ENCODE measurements at places on chromosomes 6 and 20. TPM values are rescaled to one million over a fixed set of nuclear protein-coding genes. Genes with fewer than 3 reads are reported as not detected.

- no peak for DNase-seq
These were observed 125.2 kb downstream of the HIVEP2 start for GRCh38 chr6:142819603-142820337.

DNA sequence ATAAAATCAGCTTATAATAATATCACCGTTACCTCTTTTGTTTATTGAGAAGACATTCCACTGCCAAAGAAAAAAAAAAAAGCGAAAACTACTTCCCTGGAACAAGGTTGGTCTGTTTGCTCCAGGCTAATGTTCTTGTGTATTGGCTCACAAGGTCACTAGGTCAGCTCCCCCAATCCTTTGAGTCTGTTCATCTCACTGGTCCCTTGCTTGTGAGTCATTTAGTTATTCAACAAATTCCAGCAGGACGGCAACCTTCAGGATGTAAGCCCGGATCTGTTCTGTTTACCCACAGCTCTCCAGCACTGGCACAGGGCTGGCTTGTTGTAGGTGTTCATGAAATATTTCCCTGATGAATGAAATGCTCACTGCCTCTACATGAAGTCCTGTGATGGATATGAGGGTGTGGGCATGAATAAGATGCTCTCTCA lies 3.3 kb downstream of the ARHGAP40 start:
- DNase-seq = no peak

- no peak for DNase-seq
These were observed 288.2 kb downstream of the CENPW start for GRCh38 chr6:126628125-126628524.

DNA sequence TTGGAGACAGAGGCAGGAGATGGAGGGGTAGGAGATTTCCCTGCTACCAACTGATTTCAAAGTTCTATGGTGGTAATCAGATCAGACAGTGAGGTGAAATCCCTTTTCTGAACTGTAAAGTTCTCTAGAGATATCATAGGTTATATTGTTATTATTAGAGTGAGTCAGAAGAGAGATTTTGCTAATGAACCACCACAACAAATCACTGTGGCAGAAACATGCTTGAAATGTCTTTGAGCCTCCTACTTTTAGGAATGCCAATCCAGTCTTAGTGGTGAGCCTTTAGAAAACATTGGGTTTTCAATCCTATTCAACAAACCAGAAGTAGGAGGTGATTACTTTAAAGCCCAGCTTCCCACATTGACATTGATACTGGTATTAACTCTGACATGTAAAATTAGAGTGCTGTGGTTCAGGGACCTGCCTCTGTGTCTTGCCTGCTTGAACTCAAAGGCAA lies 136.7 kb upstream of the CNR1 start:
- DNase-seq = no peak

- DNase-seq = no peak
These were observed 35.3 kb downstream of the HM13 start for GRCh38 chr20:31549513-31549880.

- DNase-seq = no peak
These were observed 111.9 kb downstream of the FAM83B start for GRCh38 chr6:54958446-54958845.

- no peak for DNase-seq
These were observed 20.7 kb downstream of the FOXO3 start for GRCh38 chr6:108581237-108581931.

DNA sequence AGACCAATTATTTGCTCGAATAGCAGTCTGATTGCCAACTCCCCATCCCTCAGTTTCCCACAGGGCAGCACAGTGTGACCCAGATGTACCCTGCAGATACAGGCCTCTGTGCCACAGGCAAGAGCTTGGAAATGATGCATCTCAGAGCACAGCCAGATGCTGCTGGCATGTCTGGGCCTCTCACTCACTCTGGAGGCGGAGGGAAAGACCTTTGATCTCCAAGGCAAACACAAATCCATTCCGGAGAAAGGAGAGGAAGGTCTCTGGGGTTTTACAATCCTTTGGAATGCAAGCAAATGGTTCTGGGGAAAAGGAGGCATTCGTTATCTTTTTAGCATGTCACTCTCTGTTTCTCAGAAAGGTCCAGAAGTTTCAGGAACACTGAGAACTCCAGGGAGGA lies 74.2 kb downstream of the RIOK1 start:
- peak; percentile 61 for DNase-seq

DNA sequence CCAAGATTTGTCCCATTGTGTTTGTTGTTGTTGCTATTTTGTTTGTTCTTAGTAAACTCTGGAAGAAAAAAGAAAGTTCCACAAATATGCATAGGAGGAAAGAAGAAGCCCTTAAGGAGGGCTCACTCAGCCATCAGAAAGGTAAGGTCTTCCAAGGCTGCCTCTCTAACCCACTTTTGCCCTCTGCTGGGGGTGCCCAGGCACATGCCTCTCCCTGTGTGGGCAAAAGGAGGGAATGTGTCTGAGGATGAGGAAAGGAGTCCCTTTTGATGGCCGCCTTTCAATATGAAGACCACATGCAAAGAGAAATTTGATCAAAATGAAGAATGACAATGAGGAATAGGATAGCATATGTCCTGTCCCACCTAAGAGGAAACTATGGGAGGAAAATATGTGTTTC lies 248.2 kb upstream of the POU3F2 start:
- no peak for DNase-seq

DNA sequence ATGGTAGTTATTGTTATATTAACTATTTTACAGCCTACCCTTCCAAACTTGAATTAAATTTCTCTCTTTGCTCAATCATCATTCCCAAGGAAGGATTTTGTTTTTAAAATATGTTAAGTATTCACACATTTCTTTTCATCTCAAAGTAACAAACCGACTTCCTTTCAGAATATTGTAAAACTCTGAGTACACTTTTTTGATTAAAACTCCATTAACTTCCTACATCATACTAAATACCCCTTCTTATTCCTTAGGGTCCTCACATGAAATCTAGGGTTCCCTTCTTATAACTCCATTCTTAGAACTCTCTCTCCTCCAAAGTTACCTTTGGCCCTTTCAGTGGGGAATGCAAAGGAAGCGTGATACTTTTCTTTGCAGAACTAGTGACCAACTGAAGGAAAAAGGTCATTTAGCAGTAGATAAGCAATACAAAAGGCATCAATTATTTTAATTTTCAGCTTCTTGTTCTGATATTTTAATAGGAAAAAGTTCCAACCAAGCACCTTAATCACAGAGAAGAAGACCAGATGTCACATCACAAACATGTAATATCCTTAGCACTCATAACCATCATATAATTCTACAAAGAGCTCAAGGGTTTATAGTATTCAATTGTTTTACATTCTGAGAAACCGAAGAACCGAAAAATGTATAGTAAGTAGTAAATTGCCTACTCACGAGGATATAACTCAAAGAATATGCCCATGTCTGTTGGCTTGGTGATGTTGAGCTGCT lies 494 bp downstream of the RHAG start:
- DNase-seq = no peak

RGS17 gene
- 0.61 TPM for total RNA-seq

SLC24A3 gene
- total RNA-seq = 6.9 TPM

- no peak for DNase-seq
These were observed 87.3 kb downstream of the TRDN start for GRCh38 chr6:123549476-123549875.

SLC17A4 gene
- 63.3 TPM for total RNA-seq

TRIM31 gene
- total RNA-seq = 80.0 TPM

- DNase-seq = peak; percentile 62
These were observed 72.9 kb downstream of the SNX5 start for GRCh38 chr20:17895641-17896171.

HNF4A gene
- 321 TPM for total RNA-seq

CYP39A1 gene
- total RNA-seq = 3.0 TPM

DNA sequence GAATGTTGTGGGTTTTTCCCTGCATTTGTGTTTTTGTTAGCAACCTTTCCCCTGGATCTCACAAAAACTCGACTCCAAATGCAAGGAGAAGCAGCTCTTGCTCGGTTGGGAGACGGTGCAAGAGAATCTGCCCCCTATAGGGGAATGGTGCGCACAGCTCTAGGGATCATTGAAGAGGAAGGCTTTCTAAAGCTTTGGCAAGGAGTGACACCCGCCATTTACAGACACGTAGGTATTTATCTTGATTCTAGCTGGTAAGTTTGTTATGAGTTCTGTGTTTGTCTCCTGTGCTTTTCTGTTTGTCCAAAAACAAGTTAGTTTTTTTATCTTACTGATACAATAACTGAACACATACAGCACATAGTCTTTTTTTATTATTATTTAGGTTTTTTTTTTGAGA lies 3.0 kb downstream of the SLC25A27 start:
- DNase-seq = peak; percentile 13

BMP7 gene
- 0.34 TPM for total RNA-seq

DNA sequence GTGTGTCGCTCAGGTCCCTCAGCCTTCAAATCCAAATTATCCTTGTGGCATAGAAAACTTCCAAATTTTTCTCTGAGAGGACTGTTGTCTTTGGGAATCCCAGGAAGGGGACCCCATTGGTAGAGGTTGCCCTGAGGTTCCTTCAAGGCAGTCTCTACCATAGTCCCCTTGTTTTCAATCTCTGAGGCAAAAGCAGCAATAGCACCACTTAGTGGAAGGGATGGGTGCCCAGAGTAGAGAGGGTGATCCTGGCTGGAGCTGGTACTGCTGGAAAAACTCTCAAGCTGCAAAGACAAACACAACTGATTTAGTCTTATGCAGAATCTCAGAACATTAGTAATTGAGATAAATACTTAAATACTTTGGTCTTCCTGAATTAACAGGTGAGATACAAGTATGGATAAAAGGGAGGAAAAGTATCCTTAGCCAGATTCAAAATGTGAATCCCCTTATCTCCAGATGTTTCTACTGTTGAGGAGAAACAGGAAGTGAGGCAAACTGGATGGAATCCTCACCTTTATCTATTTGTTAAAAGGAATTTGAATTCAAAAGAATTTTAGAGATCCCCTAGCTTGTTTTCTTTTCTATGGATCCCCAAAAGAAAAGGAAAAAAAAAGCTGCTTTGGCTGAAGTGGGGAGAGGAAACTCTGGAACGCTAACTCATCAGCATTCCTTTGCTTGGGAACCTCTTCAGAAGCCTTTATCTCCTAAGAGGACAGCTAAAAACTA lies 13.4 kb downstream of the ZNF318 start:
- DNase-seq = no peak

DNA sequence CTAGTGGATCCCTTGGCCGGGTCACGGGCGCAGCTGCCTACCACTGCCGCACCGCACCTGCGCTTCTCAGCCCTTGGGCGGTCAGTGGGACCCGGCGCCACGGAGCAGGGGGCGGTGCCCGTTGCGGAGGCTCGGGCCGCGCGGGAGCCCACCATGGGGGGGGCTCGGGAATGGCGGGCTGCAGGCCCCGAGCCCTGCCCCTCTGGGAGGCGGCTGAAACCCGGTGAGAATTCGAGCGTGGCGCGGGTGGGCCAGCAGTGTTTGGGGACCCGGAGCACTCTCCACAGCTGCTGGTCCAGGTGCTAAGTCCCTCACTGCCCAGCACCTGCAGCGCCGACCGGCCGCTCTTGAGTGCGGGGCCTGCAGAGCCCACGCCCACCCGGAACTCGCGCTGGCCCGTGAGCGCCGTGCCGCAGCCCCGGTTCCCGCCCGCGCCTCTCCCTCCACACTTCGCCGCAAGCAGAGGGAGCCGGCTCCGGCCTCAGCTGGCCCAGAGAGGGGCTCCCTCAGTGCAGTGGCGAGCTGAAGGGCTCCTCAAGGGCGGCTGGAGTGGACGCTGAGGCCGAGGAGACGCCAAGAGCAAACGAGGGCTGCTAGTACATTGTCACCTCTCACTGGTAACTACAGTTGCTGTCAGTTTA lies 120.5 kb upstream of the TMEM170B start:
- DNase-seq = no peak

SLC17A1 gene
- not detected for total RNA-seq

RAET1E gene
- not detected for total RNA-seq

CD24 gene
- 2,100 TPM for total RNA-seq

DNA sequence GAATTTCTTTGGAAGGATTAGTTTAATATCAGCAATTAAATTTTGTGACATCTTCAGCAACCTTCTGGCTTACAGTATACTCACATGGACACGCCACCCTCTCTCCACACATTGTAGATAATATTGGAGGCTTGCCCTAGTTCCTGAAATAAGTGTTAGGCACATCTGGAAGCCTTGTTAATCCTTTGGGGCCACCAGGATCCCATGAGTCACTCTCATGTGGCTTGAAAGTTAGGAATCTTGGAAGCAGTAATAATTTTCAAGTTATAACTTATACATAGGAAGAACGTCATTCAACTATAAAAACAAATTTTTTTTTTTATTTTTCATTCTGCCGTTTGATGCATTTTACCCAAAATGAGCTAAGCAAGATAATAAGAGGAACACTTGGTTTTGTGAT lies 20.5 kb downstream of the LAMA4 start:
- no peak for DNase-seq

DNA sequence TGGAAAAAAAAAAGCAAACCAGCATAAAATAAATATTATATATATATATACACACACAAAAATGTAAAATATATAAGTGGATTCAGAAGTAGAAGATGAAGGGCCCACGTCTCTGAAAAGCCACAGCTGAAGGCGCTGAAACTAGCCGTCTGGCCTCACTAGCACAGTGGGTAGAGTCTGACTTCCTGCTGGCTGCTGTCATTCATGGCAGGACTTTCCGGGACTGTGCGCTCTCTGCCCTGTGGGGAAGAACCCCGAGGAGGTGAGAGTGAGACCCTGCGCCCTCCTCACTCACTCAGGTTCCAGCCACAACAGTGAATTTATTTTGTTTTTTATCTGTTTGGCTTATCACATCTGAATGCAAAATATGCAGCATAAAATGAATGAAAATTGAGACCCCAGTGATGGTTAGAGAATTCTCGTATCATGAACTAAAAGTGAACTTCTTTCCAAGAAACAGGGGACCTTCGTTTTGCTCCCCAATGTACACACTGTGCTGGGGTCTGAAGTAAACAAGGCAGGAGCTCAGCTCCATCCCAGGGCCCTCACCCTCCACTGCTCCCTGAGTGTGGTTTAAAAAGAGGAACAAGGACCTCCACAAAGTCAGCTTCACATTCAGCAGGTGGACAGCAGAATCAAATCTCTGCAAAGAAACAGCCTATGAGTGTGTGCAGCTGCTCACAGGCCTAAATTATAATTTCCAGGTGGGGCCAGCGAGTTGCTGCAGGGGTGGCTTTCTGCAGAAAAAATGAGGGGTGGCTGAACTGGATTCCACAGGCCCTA lies 1.3 kb upstream of the RAMACL start:
- no peak for DNase-seq

DNA sequence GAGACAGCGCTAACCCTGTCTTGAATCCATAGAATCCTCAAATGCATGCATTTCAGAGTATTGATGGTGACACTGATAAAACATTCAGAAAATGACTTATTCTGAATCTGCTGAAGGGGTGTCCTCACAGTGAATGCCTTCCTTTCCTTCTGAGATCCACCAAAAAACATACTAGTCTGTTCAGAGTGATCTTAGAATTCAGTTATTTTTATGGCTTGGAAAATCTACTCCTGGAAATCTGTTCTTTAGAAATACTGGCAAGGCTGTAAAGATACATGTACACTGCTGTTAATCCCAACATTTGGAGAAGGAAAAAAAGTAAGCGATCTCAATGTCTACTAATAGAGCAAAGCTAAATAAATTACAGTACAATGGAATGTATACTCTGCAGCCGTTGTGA lies 672.6 kb upstream of the AGPAT4 start:
- DNase-seq = no peak

Data from left colon (tissue), 2 donors.